CD4-positive, alpha-beta T cell treated with Interleukin-17A for 1 hour (primary cell): ENCODE measurements at places on chromosomes 16 and 17.

DNA sequence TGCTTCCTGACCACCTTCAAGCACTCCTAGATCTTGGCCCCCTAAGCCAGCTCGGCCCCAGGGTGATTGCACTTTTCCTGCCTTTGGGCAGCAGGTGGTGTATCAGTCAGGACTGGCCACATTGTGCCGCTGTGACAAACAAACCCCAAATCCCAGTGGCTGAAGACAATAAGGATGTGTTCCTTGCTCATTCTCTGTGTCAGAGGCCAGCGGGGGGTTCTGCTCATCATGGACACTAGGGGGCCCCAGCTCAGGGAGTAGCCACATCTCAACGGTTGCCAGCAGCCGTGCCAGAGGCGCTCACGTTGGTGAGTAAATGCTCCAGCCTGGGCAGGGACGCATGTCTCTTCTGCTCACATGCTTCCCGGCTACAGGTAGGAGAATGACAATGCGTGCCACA lies 60.4 kb downstream of the ZDHHC7 start:
- peak; percentile 24 for DNase-seq

GRCh38 chr17:73369111-73369521 lies 57.3 kb upstream of the CDC42EP4 start:
- no peak for DNase-seq

DNA sequence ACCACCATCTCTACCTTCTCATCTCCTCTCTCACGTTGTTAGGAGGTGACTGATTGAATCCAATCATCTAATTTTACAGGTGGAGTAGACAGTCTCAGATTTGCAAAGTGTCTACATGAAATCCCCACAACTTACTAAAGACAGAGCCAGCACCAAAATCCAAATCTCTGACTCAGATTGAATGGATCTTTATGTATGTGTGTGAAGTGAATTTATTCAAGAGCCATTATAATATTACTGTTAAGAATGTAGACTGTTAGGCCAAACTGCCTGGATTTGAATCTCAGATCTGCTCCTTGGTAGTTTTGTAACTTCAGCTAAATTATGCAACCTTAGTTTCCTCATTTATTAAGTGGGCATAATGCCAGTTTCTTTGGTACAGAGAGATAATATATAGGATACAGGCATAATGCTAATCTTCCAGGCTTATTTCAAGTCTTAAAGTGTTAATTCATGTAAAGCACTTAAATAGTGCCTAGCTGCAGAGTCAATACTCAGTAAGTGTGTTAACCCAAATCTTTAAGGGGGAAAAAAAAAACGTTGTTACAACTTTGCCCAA lies 12.7 kb downstream of the CNEP1R1 start:
- DNase-seq = no peak

GRCh38 chr17:72053036-72053435 lies 67.8 kb upstream of the SOX9 start:
- DNase-seq = no peak

GRCh38 chr17:28738680-28739384 lies 5.0 kb upstream of the TRAF4 start:
- peak; percentile 74 for DNase-seq

DNA sequence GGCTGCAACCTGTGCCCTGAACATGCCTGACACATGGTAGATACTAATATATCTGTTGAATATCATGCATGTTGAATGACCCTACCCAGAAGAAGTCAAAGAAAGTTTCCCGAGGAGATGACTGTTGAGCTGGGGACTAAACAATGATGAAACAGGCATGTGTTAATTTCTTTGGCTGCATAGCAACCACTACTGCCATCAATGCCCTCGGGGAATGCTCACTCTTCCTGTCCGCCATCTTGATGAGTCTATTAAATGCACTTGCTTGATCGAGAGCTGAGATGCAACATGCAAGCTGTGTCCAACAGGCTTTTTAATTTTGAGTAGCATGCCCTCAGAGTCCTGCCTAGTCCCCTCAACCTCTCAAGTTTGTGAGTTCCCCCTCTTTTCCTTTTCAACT lies 31.3 kb downstream of the GRIN2A start:
- no peak for DNase-seq

GRCh38 chr16:24853169-24853824 lies 7.5 kb downstream of the SLC5A11 start:
- no peak for DNase-seq

- no peak for DNase-seq
Observed at GRCh38 chr17:44105483-44105882, 18.0 kb downstream of the HDAC5 start.

- DNase-seq = no peak
Observed at GRCh38 chr17:77286641-77287431, 146.1 kb downstream of the SEC14L1 start.

GRCh38 chr16:54655121-54655590 lies 275.5 kb upstream of the IRX5 start:
- no peak for DNase-seq

GRCh38 chr17:77898521-77899434 lies 59.7 kb upstream of the TNRC6C start:
- DNase-seq = no peak

- DNase-seq = peak; percentile 91
Observed at GRCh38 chr17:45277216-45277849, 15.4 kb upstream of the SPATA32 start.

DNA sequence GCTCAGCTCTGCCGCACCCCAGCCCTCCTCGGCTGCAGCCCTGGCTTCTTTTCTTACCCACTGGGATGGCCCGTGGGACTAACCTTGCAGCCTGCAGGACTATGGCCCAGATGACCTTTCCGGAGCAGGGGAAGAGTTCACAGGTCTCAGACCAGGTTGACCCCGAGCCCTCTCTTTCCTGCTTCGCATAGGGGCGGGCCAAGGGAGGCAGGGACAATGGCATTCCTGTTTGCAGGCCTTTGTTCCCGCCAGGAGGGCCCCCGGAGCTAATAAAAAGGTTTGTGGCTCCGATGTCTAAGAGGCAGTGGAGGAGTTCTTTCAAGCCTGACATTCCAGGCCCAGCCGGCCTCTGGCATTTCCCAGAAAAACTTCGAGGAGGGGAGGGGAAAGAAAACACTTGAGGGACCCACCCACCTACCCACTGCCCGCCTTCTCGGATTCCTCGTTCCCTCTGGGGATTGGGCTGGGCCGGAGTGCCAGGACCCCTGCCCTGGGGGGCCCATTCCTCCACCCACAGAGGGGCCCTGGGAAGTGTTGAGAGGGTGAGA lies 5.8 kb upstream of the SOCS3 start:
- no peak for DNase-seq

GRCh38 chr17:40404003-40404402 lies 13.7 kb downstream of the TOP2A start:
- DNase-seq = no peak

DNA sequence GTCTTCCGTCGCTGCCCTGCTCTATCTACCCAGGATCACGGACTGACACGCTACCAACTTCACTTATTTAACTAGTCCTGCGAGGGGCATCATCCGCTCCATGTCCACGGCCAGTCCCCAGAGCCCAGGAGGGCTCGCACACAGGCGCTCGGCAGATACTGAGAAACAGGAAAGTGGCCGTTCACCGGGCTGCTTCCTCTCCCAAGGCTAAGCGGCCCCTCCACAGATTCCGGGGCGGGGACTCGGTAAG lies 388 bp downstream of the OXLD1 start:
- no peak for DNase-seq

DNA sequence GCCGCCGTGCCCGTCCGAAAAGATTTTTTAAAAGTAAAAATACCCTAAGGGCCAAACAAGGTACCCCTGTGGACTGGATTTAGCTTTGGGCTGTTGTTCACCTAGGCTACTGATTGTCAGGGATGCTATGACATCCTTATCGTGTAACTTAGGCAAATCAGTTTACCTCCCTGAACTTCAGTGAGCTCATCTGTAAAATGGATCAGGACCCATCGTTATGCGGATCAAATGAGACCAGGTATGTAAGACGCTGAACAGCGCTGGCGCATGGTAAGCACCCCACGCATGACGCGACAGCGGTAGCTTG lies 658 bp upstream of the ZNF771 start:
- DNase-seq = no peak

GRCh38 chr16:82895843-82896242 lies 269.1 kb downstream of the CDH13 start:
- no peak for DNase-seq

GRCh38 chr17:39769974-39770587 lies 32.3 kb downstream of the GRB7 start:
- peak; percentile 79 for DNase-seq

DNA sequence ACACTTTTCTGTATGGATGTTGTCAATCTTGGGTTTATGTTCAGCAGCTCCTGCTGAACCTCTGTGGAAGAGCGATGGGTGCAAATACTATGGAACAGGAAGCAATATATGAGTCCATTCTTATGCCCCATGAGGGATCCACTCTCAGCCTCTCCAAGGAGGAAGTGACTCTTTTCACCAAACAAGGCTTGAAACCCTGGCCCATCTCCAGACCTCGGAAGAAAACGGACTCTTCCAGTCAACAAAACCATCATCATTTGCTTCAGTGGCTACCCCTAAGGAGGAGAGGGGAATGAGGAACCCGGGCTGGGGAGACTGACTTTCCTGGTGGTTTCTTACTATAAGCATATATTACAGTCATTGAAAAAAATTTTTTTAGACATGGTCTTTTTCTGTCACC lies 206.2 kb downstream of the AXIN2 start:
- no peak for DNase-seq

DNA sequence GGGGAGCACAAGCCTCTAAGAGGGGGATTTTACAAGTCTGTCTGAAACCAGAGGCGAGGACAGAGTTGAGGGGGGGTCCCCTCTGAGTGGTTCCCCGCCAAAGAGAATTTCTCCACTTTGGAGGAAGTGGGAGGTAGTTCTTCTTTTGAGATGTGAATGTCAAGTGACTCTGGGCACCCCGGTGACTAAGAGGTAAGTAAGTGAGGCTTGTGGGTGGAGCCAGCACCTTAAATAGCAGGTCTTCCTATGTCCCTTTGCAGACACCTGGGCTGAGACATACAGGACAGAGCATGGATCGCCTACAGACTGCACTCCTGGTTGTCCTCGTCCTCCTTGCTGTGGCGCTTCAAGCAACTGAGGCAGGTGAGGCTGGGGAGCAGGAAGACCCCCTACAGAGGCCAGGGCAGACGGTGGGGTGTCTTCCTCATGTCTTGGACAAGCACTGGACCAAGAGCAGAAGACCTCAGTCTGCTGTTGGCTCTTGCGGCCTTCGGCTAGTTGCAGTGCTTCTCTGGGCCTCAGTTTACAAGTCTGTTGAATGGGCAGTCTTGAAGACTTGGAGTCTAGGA lies at the start of gene CCL22:
TSS of gene CCL22 (plus strand) at position 257 of the 569 bp plus-strand sequence. CDS start at position 291, 34 bp downstream.
- DNase-seq = no peak

DNA sequence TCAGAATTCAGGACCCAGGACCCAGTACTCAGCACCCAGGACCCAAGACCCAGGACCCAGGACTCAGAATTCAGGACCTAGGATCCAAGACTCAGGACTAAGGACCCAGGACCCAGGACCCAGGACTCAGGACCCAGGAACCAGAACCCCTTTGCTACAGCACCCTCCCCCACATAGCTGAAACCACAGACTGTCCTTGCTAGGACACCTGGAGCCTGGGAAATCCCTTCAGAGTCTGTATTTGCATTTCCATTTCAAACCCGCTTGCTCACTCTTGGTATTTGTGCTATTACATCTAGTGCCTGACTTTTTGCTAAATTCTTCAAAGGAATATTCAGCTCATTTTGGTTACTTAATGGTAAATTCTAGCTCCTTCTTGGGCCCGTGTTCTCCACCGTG lies 275.8 kb upstream of the MAF start:
- DNase-seq = no peak

- peak; percentile 69 for DNase-seq
Observed at GRCh38 chr16:4488499-4488967, 12.3 kb downstream of the HMOX2 start.

DNA sequence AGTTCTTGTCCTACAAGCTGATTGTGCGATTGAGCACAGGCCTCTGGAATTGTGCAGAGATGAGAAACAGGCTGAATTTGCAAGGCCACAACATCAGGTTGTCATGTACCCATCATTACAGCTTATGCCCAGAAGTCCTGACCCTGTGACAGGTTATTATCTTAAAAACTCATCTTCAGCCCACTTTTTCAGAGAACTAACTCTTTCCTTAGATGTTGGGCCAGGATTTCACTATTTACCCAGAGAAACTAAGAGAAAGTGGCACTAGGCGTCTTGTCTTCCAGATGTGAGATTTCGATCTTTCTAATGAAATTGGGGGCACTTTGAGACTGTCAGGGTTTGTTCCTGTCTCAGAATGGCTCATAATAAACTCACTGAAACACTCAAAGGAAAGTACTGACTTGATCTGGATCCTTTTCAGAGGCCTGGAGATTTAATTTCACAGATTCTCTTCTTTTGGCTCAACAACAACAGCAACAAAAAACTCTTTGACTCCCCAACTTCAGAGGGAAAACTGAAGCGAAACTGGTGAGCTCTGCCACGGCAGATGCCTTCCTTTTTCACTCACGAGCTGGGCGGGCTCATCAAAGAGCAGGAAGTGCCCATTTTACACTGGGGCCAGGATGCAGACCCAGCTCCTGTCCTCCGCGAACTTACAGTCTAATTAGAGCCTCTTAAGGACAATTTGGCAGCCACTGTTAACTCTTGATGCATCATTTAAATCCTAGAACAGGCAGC lies 17.7 kb upstream of the SLC12A3 start:
- no peak for DNase-seq

DNA sequence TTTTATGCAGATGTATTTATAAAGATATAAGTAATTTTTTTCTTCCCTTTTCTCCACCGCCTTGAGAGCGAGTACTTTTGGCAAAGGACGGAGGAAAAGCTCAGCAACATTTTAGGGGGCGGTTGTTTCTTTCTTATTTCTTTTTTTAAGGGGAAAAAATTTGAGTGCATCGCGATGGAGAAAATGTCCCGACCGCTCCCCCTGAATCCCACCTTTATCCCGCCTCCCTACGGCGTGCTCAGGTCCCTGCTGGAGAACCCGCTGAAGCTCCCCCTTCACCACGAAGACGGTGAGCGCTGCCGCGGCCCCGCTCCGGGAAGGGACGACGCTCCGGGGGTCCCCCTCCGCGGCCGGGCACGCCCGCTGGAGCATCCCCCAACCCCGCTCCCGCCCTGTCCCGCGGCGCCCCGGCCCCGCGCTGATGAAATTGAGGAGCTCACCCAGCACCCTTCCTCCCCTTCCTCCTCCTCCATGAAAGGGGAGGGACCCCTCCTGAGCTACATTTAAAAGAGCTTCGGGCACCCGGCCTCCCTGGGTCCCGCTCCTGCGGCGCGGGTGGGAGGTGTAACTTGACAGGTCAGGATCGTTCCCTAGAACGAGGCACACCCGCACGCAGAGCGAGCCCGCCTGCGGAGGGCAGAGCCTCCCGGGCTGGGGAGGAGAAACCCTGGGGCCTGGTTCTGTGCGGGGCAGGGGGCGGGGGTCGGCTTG lies 706 bp downstream of the HLF start:
- peak; percentile 20 for DNase-seq

- DNase-seq = no peak
Observed at GRCh38 chr17:28039251-28039650, 3.2 kb upstream of the NLK start.

GRCh38 chr17:9346296-9346926 lies 229.2 kb downstream of the STX8 start:
- no peak for DNase-seq

- no peak for DNase-seq
Observed at GRCh38 chr17:14113137-14113536, 43.8 kb downstream of the COX10 start.
